ENCODE measurements at places on chromosomes 1 and 21.

- DNase-seq, result no peak
These were observed 34.9 kb downstream of the DUSP10 start for GRCh38 chr1:221706876-221707582.

DNA sequence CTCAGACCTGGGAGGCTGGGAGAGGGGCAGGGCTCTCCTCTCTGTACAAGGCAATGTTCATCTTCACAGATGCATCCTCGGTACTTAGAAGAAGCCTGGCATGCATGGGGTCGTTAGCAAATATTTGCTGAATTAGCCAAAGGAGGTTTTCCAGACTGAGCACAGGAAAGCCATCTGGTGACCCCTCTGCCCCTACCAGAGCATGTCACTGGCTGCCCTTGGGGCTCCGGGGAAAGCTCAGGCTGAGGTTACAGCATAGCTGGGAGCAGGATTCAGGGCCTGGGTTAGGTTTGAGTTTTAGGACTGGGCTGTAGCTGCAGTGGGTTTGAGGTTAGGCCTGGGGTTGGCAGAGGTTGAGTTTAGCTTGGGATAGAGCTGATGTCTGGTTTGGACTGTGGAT lies 43.4 kb upstream of the ZBTB40 start:
- no peak for DNase-seq

- DNase-seq, result no peak
These were observed 5.5 kb downstream of the CAPN2 start for GRCh38 chr1:223717695-223718363.

- no peak for DNase-seq
These were observed 306.2 kb downstream of the TTLL7 start for GRCh38 chr1:83692524-83693381.

DNA sequence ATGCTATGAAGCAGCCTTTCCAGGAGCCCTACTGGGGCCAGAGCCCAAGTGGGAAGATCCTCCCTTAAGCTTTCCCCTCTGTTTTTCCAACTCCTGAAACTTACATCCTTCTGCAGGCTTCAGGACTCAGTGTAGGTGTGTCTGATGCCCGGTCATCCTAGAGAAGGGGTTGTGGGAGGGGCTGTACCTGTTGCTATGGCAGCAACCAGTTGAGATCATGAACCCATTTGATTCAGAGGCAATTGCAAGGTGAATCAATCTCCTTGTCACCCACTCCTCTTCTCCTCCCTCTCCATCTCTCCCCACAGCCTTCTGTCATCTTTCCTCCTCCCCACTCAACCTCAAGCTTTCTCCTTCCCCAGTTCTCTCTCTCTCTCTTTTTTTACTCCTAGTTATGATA lies 151.8 kb downstream of the CACNA1E start:
- DNase-seq, result no peak

- no peak for DNase-seq
These were observed 979 bp downstream of the RASSF5 start for GRCh38 chr1:206508130-206508889.

DNA sequence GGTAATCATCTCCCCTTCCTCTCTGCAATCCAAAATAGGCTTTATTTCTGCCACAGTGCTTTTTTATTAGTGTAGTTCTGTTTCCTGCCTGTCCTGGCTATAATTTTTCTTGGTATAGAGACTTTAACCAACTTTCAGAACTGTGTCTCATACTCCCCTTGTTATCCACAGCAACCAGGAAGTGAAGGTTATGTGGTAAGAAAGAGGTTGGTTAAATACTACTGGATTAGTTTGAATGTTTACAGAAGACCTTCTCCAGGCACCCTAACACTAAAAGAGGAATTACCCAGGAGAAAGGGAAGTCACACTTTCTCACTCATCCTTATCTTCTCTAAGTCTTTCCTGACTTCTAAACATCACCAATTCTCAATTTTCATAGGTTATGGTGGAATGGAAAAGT lies 17.8 kb upstream of the TNFSF4 start:
- no peak for DNase-seq

DNA sequence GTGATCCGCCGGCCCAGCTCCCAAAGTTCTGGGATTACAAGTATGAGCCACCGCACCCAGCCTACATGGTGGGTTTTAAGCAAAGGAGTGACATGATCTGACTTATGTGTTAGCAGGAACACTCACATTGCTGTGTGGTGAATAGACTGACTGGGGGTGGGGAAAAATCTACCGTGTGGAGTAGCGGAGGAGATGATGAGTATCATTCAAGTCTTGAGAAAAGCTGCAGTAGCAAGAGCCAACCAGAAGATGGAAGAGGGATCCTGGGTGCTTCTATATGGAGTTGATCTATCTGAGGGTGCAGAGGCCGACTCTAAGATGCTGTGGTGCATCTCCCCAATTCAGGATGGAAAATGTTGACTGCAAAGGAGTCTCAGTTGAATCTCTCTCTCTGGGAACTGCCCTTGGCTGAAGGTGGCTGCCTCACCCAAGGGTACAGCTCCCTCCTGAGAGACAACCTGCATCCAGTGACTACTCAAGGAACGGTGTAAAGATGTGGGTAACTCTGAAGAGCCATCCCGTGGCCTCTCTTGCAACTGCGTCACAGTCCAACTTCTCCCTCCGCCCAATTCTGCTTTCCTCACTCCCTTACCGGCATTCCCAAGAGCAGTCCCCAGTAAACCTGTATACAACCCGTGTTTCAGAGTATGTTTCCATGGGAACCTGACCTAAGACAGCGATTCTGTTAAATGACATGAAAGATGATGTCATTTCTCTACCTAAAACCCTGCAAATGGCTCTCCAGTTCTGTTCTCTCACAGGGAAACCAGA lies 7.4 kb upstream of the B3GALNT2 start:
- DNase-seq, result no peak

DNA sequence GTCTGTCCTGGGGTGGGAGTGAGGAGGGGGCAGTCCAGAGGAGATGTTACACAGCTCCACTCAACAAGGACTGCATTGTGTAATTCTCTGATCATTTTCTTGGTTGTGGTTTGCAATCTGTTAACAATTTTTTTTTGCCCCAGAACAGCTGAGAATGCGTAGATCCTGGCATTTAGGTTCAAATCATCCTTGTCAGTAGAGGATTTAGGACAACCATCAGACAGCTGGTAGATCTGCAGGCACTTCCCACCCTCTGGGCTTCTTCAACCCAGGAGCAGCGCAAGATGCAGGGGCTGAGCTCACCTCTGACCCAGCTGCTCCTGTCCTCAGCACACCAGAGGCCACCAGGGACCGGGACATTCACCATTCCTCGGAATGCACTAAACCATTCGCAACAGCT lies 13.5 kb downstream of the BCAR3 start:
- DNase-seq, result no peak

GRCh38 chr1:47915677-47916353 lies 81.4 kb downstream of the TRABD2B start:
- no peak for DNase-seq

Data from dorsolateral prefrontal cortex (tissue), 122 donors.